ENCODE measurements at places on chromosomes 6 and 20.

DNA sequence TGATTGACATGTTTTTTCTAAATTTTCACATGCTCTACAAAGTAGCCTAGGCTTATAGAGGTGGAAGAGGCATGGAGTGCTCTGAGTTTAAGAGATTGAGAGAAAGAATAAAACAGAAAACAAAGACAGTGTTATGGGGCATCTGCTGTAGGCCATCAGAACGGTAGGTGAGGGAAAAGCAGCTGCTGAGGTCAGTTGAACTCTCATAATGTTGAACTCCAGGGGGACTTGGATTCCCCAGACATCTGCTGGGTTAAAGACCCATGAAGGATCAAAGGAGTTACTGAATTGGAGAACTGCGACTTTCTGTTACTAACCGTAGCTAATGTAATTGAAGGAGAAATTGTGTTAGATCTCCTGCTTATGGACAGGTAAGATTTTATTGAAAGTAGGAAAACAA is 333.9 kb downstream of the TFAP2B start:
- DNase-seq = no peak

DNA sequence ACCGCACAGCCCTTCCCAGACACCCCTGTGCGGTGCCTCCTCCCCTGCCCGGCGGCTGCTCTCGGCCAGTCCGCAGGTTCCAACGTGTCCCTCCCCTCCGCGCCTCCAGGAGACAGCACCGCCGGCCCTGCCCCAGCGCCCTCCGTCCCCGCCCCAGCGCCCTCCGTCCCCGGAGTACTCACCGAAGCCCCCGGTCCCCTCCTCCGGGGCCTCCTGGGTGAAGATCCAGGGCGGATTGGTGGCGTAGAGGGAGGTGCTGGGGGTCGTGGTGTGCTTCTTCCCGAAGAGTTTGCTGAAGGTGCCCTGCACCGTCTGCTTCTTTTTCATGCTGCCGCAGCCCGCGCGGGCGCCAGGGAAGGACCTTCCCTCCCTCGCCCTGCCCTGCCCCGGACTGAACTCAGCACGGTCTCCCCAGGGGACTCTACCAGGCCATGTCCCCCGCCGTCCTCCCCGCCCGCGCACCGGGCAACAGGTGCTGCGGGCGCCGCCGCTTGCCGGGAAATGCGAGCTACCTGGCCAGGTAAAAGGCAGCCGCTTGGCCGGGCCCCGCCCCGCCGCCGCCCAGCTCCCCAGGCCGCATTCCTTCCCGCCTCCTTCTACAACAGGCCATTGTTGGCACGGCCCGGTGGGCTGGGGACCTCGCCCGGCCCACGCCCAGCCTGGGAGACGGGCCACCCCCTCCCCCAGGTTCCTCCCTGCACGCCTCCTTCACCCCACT is at the start of gene C6orf132:
Gene C6orf132 (minus strand): TSS at position 503 of the 718 bp plus-strand sequence. CDS start 176 bp downstream, at position 327.
- no peak for DNase-seq

DNA sequence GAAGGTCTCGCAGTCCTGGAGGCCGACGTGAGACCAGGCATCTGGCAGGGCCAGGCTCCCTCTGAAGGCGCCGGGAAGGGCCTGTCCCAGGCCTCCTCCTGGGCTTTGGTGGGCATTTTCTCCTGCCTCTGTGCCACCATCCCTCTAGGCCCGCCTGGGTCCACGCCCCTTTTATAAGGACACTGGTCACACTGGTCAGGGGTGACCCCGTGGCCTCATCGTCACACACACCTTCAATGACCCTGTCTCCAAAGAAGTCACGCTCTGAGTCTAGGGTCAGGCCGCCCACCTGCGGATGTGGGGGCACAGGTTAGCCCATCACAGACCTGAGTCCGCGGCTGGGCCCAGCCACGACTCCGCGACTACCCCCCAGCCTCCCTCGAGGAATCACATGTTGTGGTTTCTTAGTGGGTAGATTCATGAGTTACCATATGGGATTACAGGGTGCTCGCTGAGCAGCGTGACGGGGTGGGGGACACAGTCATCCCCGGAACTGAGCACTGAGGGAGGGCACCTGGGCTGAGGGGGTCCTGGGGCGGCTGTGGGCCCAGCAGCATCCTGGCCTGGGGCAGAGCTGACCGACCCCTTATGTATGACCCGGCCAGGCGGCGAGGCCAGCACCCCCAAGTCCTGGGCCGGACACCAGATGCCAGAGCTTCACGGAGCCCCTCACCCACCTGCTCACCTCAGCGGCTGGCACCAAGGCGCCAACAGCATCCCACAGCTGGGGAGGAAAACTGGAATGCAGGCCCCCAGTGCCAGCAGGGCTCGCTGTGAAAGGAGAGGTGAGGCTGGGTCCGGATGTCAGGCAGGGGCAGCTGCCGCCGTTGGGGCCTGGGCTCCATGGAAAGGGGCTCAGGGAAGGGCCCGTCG is 115.9 kb downstream of the DLL1 start:
- DNase-seq = no peak

DNA sequence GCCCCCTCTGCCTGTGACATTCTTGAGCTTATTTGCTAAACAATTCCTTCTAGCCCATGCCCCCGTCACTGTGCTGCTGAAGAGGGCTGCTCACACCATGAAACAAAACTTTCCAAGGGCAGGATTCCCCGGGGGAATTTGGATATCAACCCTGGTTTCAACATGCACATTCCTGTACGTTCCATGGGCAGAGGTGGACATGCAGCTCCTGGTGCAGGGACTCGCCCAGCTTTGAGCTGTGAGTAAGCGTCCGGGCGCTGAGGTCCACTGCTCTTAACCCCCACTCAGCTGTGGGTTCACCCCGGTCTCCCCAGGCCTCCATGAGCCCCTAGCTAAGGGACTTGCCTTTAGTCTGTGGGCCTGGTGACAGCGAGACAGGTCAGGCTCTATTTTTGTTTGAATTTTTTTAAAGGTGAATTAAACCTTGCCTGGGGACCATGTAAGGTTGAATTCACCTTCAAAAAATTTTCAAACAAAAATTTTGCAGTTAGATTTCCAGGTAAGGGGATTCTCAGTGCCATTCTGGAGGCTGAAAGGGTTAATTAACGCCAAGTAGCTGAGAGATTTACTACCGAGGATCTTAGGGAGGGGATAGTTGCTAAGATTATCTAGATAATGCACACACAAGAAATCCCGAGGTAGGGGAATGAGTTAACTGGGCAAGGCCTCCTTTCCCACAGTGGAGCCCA is 70.3 kb upstream of the SLC22A23 start:
- no peak for DNase-seq

DNA sequence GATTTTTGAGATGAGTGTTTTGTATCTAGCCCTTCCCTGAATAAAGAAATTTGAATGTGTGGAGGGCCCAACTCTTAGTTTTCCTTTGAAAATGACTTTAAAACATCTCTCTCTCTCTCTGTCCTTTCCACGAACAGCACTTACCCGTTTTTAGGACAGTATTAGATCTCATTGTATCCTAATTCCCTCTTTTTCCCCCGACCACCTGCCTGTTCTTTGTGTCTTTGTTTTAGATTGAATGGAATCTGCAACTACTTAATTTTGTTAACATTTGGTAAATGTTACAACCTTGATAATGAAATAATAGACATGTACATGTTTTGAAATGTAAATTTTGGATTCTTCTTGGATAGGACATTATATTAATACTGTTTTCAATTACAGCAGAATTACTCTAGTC is 3.1 kb downstream of the DSP start:
- no peak for DNase-seq

DNA sequence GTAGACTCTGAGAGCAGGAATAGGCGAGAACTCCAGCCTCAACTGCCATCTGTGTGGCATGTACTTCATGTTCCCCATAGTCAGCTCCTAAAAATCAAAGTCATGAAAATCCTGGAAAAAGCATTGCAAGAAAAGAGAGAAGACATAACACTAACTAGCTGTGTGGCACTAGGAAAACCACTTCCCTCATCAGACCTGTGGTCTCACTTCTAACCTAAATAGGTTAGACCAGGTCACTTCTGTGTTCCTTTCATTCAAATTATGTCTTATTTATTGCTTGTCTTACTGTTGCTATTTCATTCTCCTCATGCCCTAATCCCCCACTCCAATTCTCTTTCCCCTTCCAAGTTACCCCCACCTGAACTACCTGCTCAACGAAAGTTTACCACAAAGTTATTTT is 70.2 kb downstream of the TNFRSF21 start:
- DNase-seq = no peak

GRCh38 chr6:33477864-33478263 is 23.5 kb downstream of the ZBTB9 start:
- DNase-seq = no peak

DNA sequence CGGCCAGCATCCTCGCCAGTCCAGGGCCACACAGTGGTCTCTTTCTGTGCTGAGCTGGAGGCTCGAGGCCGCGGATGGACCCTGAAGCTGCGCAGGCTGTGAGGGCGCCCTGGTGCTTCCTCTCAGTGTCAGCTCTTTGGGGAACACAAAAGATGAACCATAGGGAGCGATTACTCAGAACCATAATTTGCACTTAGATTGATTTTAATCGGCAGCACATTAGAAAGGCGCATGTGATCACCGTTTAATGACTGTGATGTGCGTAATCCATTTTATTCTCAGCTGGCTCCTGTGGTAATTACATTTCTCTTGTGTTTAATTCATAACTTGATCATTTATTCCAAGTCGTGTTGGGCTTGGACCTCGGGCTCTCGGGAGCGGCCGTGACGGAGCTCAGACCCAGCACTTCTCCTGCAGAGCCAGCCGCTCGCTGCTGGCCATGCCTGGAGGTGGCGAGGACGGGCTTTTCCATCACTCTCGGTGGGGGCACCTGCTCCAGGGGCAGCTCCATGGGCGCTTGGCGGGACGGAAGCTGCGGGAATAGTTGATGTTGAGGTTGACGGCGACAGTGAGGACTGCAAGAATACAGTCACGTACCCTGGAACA is 25.6 kb upstream of the NTSR1 start:
- DNase-seq = no peak

DNA sequence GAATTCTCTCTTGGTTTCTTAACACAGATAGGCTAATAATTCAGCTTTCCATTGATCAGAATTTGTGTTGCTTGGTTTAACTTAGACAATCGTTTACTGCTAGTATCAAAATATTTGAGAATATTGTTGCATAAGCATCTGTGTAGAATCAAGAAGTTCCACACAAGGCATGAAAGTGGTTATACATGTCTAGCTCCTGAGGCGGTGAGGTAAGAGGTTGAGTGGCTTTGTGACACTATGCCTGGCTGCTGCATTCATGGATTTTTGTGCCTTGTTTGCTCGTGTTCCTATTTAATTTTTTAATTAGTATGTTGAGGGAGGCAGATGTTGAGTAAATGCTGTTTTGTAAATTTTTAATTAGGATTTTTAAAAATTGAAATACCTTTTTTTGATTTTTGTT is 10.2 kb downstream of the PKIB start:
- DNase-seq = no peak

DNA sequence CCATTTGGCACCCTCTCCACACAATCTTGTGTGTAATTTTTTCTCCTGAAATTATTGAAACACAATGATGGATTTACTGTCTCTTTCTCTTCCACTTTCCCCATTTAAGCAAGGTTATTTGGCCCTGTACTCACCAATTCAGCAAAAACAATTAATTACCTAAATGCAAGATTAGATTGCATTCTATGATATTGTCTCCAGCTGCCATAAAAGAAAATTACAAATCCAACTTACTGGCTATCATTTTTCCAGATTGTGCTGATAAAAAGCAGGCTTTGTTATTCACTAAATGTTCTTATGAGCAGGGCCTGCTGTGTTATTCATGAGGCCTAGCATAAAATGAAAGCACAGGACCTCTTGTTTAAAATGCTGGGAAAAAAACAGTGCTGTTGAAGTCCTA is 95.8 kb upstream of the IRAK1BP1 start:
- no peak for DNase-seq

- no peak for DNase-seq
Observed at GRCh38 chr20:13855613-13856012, 70.8 kb downstream of the NDUFAF5 start.

GRCh38 chr20:577167-577791 is 32.8 kb downstream of the TCF15 start:
- no peak for DNase-seq

DNA sequence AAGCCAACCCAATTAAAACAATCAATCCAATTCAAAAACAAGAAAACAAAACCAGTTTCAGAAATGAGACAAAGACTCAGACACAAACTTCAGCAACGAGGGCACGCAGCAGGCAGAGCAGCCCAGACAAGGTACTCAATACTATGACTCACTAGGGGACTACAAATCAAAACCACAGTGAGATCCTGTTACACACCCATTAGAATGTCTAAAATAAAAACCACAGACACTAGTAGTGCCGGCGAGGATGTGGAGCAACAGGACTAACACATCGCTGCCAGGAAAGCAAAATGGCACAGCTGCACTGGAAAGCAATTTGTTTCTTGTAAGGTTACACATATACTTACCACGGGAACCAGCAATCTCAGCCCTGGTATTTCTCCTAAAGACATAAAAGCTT is 28.4 kb upstream of the MAS1L start:
- no peak for DNase-seq

DNA sequence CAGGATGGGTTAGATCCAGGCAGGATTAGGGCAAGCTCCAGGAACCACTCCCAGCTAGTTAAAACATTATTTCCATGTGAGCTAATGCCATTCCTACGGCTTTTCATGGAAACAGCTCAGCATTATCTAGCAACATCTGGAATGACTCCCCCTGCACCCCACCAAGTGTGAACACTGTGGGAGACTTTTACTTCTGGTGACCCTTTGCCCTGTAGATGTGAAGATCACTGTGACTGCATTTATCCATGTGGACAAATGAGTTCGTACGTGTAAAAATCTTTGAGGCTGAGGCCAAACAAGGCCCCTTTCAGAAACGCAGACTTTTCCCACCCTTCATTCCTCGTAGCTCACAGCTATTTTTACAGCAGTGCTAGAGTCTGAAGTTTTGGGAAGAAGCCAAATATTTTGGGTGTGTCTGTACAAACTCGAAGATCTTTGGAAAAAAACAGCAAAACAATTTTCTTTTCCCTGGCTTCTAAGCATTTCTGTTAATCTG is 221.8 kb upstream of the SOX4 start:
- no peak for DNase-seq

GRCh38 chr6:170370416-170370815 is 63.9 kb downstream of the FAM120B start:
- no peak for DNase-seq

DNA sequence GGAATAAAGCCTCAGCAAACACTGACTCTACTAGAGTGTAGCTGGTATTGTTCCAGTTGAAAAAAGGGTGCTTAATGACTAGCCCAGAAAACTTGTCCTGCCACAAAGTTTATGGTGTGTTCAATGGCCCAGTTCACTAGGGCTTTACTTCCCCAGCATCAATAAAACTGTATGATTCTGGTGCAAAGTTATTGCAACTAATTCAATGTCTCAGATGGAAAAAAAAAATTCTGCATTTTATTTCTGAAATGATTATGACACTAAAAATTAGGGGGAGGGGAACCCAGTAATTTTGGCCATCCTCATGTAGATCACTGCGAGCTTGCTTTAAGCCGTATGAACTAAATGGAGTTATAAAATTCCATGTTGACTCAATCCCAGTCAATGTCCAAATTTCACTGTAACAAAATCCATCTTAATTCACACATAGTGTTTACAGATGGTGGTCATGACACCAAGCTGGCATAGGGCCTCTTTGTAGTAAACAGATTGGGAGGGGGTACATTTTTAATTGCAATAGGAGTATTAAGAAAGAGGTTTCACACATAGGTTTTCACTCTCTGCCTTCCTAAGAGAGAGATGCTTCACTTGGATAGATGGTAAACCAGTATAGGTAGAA is 41.2 kb downstream of the PTPRK start:
- no peak for DNase-seq

GRCh38 chr20:61965606-61966491 is 99.8 kb downstream of the TAF4 start:
- DNase-seq = no peak

GRCh38 chr6:105483492-105483891 is 80.6 kb upstream of the PREP start:
- DNase-seq = no peak

All from activated CD4-positive, alpha-beta T cell treated with anti-CD3 and anti-CD28 coated beads for 24 hours (primary cell).